Neural progenitor cell (in vitro differentiated cells): ENCODE measurements at places on chromosomes 12 and 14. TPM values are rescaled to one million over a fixed set of nuclear protein-coding genes. Genes with fewer than 3 reads are reported as not detected.

The FSCB gene
- total RNA-seq = not detected in 2 replicates

The OR4K1 gene
- total RNA-seq = not detected in 2 replicates

The NANOG gene
- not detected in 2 replicates for total RNA-seq

The ANO2 gene
- 4.0 and 4.8 TPM in 2 replicates for total RNA-seq

The PLA2G1B gene
- not detected in 2 replicates for total RNA-seq
